Sciatic nerve (tissue), 2 donors: ENCODE measurements at places on chromosomes 2 and 18. TPM values are rescaled to one million over a fixed set of nuclear protein-coding genes. Genes with fewer than 3 reads are reported as not detected.
A peak's percentile ranks its signal among the peaks of the same experiment; 100 is the strongest.

The ALLC gene
- 7.6 TPM for total RNA-seq

DNA sequence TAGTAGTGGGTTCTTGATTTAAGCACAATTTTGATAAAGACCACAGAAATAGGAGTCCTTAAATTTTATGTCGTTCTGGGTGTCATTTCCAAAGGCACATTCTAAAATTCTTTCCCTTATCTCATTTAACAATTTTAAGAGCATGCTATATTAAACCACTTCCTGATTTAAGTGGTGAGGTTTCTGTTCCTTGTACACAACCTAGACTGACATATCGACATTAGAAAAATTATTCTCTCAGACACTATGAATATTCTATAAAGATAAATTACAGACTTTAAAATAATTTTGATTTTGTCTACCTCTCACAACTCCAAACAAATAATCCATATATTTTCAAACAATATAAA lies 923.8 kb downstream of the LRP1B start:
- no peak for DNase-seq

The LIPT1 gene
- 12.1 TPM for total RNA-seq

DNA sequence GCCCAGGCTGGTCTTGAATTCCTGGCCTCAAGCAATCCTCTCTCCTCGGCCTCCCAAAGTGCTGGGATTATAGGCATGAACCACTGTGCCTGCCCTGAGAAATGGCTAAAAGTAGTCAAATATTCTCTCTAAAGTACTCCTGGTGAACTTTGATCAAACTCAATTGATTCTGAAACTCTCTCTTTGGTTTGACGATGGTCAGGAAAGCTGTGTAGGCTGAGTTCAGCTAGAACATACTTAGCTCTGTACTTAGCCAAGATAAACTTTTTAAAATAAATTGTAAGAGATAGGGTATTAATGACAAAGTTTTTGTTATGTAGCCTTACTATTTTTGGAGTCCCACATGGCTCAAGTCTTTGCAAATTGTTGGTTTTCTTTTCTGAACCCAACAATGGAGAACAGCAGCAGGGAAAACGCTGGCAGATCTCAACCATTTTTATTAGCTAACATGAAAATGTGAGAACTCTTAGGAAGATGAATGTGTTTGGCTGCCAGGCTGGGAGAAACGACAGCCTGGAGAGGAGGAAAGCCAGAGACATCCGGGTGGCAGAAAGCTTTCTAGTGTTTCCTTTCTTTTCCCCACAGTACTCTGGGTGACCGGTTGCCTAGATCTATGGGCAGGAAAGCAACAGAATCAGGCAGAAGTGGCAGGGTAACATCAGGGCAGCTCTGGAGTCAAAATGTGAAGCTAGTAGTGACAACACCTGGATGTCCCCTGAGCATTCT lies 193.0 kb upstream of the LHCGR start:
- DNase-seq, result no peak

GRCh38 chr2:163558251-163559021 lies 177.4 kb downstream of the FIGN start:
- no peak for DNase-seq

- DNase-seq, result no peak
These were observed 9.4 kb upstream of the CEP68 start for GRCh38 chr2:65046633-65047407.

The WDR54 gene
- 14.0 TPM for total RNA-seq

The CTAGE1 gene
- total RNA-seq, result not detected

The GRHL1 gene
- total RNA-seq, result 1.5 TPM

DNA sequence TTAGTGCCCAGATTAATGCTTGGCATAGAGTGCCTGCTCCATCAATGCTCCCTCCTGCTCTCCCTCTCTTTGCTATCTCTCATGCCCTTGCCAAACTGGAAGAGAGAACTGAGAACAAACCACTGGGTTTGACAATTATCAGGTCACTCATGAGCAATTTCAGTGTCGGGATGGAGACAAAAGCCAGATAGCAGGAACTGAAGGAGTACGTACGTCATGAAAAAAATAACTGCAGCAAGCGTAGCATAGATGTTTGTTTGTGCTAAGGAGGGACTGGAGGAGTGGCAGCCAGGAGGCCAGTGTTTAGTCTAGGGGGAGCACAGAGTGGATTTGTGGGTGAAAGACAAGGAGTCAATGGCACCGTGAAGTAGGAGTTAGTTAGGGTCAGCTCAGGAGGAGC lies 113.3 kb downstream of the POLE4 start:
- no peak for DNase-seq

GRCh38 chr18:7269942-7270341 lies 39.1 kb downstream of the LRRC30 start:
- no peak for DNase-seq

DNA sequence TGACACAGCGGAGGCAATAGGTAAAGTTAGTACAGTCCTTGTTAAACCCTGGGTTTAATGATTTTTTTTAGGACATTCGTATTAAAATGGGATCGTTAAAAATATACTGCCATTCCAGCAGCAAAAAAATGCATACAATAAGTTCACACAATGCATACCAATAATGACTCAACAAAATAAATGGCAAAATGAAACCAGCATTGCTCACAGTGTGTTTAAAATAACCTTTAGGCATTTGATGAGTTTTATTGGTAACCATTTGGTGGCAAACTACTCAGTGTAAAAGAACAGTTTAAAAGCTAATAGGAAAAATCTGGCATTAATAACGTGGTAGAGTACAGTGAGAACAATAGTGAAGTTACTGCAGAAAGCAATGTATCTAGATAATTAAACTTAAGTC lies 539.0 kb upstream of the PIK3C3 start:
- DNase-seq, result no peak

- DNase-seq, result no peak
These were observed 58.5 kb downstream of the FAM228A start for GRCh38 chr2:24233321-24233720.

DNA sequence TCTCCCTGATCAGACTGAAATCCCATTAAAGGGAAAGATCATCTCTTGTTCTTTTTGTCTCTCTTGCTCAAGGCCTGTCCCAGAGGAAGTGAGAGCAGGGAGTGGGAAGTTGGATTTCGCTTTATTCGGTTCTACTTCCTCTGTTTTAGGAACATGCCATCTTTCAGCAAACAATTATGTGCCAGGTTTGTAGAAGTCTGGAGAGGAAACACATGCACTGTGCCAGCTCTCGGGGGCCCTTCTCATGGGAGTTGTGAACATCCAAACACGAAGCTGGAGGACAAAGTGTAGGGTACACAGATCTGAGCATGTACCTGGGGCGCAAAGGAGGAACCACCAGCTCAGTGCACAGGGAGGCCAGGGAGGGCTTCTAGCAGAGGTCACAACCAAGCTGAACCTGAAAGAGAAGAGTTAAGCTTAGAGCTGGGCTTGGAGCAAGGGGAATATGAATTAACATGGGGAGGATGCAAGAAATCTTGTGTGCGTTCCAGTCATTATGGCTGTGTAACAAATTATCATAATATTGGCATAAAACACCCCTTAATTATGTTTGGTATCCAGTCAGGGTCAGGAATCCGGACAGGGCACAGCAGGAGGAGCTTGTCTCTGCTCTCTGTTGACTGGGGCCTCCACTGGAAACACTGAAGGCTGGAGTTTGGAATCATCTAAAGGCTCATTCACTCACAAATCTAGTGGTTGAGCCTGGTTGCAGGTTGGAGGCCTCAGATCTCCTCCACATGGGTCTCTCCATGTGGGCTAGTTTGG lies 128.6 kb downstream of the ZFP36L2 start:
- DNase-seq, result no peak

GRCh38 chr2:212686285-212686895 lies 147.8 kb upstream of the ERBB4 start:
- DNase-seq, result peak; percentile 72

- DNase-seq, result no peak
These were observed 47.7 kb upstream of the EHBP1 start for GRCh38 chr2:62657783-62658182.

GRCh38 chr2:182081602-182082260 lies 96.1 kb downstream of the PPP1R1C start:
- DNase-seq, result no peak

DNA sequence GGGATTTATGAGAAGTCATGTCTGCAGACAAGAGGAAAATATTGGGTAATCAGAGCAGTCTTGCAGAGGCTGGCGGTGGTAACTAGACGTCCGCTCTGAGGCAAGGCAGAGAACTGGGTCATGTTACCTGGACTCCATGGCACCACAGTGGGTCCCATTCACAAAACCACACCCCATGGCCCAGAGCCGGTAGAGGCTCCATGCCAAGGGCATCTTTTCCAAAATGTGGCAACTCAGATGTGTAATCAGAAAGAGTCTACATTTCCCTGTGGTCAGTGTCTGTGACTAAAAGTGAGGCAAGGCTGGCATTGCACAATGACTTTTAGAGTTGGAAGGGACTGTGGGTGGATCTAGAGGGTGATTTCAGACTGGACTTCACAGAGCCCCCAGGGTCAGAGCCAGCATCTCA lies 113.1 kb downstream of the MREG start:
- no peak for DNase-seq

DNA sequence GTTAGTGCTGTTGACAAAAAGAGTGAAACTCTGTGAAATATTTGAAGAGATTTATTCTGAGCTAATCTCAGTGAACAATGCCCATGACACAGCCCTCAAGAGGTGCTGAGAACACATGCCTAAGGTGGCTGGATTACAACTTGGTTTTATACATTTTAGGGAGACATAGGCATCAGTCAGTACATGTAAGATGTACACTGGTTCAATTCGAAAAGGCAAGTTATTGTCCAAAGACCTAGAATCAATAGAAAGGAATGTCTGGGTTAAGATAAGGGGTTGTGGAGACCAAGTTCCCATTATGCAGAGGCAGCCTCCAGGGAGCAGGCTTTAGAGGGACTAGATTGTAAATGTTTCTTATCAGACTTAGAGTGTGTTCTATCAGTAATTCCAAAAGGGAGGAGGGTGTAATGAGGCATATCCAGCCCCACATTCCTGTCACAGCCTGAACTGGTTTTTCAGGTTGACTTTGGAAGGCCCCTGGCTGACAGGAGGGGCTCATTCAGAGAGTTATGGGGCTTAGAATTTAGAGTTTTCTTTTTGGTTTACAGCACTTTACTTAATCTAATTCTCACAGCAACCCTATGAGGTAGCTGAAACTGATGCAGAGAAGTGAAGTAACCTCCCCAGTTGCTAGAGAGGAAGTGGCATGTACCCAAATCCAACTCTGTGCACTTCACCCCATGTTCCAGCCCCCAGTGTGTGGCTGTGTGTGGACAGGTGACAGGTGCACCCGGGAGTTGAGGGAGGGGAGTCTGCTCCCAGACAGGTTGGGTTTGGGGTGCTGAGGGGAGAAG lies 28.3 kb upstream of the ASAP2 start:
- no peak for DNase-seq
